ENCODE measurements at places on chromosomes 2 and 18.

DNA sequence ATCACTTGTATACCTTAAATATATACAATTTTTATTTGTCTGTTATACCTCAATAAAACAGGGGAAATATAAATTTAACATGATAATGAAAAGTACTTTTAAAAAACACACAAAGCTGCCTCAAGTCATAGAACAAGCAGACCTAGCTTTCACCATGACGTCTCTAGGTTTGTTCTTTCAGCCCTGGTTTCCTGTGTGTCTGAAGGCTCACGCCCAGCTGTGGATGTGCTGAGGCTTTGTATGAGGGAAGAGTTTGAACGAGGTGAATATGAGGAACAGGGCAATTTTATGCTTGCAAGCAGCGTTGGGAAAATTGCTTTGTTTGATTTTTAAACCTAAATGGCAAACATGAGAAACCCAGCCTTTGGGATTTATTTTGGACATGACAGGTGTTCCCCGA, 15.3 kb downstream of the SH3RF3 start:
- DNase-seq, result no peak

DNA sequence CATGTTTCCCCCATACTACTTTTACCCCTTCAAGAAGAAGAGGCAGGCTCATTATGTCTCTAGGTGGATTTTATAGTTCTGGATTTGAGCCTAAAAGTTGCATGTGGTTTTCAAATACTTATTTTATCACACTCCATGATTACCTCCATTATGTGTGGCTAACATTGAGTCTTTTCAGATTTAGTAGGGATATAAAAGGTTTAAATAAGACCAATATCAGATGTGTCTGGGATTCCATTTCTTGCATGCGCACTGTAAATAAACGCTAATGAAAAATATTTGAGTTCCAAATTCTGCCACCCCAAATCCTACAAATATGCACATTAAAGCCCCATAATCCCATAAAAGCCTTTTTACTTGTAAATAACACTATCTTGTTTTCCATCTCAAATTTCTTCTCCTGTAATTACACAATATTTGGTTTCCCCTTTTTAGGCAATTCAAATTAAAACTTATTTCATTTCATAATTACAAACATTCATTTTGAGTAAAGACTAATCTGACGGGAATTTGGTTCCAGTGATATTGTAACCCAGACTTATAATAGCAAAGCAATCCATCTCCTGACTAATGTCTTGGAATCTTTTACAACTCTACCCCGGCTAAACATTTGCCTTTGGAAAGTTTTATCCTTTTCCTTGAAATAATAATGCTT, 600.0 kb downstream of the SLC4A3 start:
- no peak for DNase-seq

DNA sequence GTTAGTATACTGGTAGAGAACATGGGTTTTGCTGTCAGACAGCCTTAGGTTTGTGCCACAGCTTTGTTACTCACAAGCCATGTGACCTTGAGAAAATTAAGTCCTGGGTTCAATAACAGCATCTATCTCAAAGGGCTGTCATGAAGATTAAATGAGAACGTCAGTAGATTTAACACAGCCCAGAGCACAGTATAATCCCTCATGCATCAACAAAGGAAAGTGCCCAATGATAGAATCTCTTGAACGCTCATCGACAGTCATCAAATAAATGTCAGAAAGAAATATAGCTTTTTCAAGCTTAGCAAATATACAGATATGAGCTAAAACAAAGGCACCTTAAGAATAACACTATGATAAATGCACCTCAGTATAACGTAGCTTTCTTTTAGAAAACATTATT, 22.3 kb downstream of the CUL3 start:
- no peak for DNase-seq

GRCh38 chr18:11752116-11752911, 63.2 kb downstream of the GNAL start:
- no peak for DNase-seq

DNA sequence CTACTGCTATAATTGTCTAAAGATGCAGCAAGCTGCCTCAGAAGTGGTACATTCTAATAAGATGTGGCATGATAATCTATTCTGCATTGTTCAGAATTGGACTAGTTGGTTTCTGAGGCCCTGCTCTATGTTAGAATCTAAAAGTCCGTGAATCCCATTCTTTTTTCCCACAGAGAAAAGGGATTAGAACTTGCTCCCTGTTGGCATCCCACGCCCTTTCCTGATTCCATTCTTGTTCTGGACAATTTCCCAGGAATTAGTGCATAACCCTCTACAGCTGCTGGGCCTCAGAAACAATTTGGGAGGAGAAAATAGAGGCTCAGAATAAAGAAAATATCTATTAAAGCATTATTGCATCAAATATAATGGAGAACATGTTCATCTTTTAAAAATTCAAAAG, 282.7 kb downstream of the NRXN1 start:
- no peak for DNase-seq

DNA sequence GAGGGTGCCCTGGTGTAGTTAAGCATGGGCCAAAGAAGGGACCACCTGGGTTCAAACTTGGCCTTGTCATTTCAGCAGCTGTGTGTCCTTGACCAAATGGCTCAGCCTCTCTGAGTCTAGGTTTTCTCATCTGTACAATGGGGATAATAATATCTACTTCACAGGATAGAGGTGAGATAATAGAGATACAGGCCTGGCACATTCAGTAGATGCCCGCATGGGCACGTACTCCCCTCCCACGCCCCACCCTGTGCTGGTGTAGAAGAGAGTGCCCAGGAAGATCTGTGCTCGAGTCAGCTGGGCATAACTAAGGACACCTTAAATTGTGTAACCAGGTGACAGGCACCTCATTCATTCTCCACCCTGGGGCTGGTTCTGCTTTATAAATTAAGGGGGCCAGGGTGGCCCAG, 8.4 kb upstream of the TMEM185B start:
- no peak for DNase-seq

GRCh38 chr2:175168564-175168945, 552 bp upstream of the ATF2 start:
- DNase-seq, result no peak

GRCh38 chr2:105055613-105056012, 17.7 kb downstream of the MRPS9 start:
- no peak for DNase-seq

DNA sequence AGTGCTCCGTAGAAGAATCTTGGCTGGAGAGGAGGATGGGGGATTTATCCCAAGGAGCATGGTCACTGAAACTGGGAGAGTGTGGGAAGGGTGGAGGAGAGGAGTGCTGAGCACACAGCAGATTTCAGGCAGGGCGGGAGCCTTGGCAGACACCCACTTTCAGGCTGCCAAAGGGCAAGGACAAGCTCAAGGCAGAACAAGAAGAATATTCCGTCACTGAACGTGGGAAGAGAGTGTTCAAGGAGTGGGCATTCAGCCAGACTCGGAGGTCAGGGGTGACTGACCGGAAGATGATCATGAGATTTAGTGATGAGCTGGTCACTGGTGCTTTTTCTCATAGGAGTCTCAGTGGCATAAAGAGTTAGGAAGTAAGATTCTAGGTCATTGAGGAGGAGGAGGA, 136.2 kb upstream of the RASGRP3 start:
- DNase-seq, result no peak

- no peak for DNase-seq
Measured at GRCh38 chr2:234060236-234060635, 9.7 kb downstream of the SPP2 start.

DNA sequence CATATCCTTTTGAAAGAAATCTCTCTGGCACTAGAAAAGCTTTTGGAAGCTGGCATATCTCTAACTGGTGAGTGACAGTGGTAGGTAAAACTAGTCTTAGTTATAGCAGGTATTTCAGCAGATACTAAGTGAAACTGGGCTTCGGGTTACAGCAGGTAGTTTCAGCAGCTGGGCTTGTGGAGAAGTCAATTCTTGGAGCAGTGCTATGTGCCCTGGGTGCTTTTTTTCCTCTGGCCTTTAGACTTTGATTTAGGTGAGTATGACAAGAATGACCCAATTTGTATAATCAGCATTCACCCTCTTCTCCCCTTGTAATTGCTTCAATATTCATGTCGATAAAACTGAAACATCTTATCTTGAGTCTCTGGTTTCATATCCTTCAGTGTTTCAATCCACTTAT, 123.1 kb downstream of the KYNU start:
- DNase-seq, result no peak

- no peak for DNase-seq
Measured at GRCh38 chr2:232668805-232669444, 28.2 kb upstream of the GIGYF2 start.

DNA sequence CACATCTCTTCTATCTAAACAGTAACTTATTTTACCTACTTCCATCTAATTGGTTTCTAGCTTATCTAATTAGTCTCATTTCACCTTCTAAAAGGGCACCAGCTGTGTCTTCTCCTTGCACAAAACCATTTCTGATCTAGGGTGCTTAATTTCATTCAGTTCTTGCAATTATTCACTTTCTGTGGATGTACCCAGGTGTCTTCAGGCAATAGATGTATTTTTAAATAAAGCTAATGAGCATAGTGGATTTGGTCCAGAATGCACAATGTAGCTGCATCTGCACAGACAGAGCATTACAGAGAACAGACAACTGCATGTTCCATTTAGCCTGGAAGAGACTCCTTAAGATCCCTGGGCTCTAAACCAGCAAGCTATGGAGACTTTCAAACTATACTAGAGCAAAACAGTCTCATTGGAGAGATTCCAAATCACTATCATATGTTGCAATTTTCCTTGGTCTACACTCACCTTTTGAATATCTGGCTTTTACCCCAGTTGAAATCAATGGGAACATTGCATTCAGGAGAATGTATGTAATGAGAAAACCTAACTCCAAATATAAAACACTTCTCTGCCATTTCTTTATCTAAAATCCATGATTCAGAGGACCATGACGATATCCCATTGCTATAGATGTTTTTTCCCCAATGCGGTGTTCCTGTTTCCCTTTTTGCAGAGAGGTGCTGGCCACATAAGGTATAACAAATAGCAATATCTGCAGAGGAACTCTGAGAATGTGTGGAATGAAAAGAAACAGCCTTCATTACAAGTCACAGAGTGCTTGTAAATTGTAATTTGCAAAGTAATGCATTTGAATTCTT, 3.5 kb upstream of the RFX8 start:
- no peak for DNase-seq

GRCh38 chr2:219619235-219619634, 8.2 kb upstream of the SLC4A3 start:
- no peak for DNase-seq

GRCh38 chr2:118973542-118973951, 31.6 kb downstream of the MARCO start:
- DNase-seq, result no peak

DNA sequence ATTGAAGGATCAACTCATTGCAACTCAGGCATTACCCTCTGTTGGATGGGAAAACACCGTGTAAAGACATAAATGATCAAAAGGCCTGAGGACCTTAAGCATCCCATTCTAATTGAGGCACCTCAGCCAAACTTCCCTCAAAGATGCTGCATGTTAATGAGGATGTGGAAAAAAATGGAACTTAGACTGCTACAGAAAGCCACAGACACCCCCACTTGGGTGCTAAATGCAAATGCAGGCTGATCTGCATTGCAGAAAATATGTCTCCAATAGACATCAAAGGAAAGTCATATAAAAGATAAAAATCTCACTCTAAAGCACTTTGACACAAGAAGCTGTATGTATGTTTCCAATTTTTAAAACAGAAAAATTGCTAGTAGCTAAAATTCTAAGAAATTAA, 504.7 kb downstream of the KCNJ3 start:
- no peak for DNase-seq

GRCh38 chr2:58796239-58796910, 555.2 kb upstream of the FANCL start:
- DNase-seq, result no peak

- DNase-seq, result no peak
Measured at GRCh38 chr2:95275151-95275515, 884 bp downstream of the PROM2 start.

DNA sequence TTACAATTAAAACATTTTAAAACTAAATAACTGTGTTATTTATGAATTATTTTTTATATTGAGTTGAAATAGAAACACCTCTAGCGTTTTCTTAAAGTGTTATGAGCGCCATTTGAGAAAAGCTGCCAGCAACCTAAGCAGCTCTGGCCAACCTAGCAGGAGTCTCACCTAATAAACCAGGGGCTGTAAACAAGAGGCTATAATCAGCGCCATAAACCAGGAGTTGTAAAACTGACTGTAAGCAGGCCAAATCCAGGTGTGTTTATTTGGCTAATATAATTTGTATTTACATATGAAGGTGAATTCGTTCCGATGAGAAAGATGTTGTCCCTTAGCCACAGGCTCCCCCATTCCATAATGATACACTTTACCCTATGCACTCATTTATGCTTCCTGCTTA, 34.7 kb downstream of the LRRTM1 start:
- no peak for DNase-seq

- DNase-seq, result no peak
Measured at GRCh38 chr18:54043484-54044251, 180.8 kb downstream of the MBD2 start.

- no peak for DNase-seq
Measured at GRCh38 chr2:108082978-108083377, 96.7 kb downstream of the SLC5A7 start.

DNA sequence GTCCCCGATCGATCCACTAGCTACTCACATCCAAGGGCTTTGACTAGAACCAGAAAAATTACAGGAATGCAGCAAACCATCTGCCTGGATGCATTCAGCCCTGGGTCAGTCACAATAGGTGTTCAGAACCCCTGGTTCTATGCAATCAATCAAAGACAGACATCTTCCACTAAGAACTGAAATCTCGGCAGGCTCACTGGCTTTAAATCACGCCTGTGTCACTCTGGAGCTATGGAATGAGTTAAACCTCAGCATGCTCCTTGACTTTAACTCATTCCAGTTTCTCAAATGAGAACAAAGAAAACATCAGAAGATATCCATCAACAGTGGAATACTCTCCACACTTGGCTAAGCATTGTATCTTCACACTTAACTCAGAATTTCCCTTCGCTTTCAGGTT, 68.1 kb upstream of the SPTBN1 start:
- no peak for DNase-seq

DNA sequence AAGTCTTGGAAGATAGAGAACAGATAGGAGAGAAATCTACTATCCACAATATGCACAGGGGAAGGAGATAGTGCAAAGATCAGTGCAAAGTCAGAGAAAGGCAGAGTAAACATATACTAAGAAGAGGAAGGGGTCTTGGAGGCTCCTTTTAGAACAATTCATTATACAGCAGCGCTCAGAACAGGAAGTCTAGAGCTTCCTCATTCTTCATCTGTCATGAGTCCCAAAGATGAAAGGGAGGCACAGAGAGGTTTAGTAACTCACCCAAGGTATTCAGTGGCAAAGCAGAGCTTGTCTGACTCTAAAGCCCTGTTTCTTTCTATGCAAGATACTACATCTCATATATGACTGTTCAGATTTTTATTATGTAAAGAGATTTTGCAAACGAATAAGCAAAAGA, 1.4 kb downstream of the SP110 start:
- no peak for DNase-seq

DNA sequence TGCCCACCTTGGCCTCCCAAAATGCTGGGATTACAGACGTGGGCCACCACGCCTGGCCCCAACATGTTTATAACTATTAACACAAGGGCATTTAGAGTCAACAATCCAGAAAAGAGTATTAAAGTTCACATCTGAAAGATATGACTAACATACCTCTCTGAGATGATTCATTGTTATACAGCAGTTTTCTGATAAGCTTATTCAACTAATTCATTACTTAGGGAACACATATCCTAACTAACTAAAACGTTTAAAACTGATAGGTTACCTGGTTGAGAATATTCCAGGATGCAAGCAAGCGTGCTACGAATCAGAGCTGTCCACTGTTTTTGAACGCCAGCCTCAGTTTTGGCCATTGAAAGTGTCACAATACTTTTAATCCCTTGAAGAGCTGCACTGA, 34.0 kb upstream of the STRN start:
- no peak for DNase-seq

- no peak for DNase-seq
Measured at GRCh38 chr2:172177581-172177980, 74.9 kb upstream of the DLX2 start.

Measured in stimulated activated CD4-positive, alpha-beta T cell treated with anti-CD3 and anti-CD28 coated beads, Interleukin-15, amount 100 ng/mL, for 1 hour (primary cell).